Stimulated activated CD8-positive, alpha-beta memory T cell treated with anti-CD3 and anti-CD28 coated beads, Interleukin-2, amount 100 ng/mL, for 1 hour (primary cell): ENCODE measurements at places on chromosomes 4 and X.

DNA sequence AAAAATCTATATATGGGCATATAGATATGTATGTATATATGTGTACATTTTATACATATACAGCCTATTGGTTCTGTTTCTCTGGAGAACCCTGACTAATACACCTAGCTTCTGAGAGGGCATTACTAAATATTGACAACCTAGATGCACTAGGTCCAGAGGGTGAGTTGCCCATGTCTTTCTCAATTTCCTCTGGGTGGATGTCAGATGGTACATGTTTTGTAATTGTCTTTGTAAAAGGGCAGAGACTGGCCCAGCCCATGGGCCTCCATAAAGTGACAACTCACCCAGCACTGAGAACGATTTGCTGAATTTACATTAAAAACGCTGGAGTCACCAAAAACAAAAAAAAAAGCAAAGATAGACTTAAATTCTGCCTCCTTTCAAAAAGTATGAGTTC lies 198.5 kb upstream of the FAM241A start:
- DNase-seq, result no peak

- no peak for DNase-seq
Observed at GRCh38 chr4:118888666-118889311, at the start of gene SYNPO2. SYNPO2 (plus strand) TSS chr4:118888854; CDS start chr4:118889037, 183 bp downstream.

GRCh38 chr4:186485561-186486062 lies 69.8 kb downstream of the MTNR1A start:
- DNase-seq, result no peak

GRCh38 chr4:136900696-136901095 lies 631.6 kb downstream of the PCDH18 start:
- DNase-seq, result no peak

DNA sequence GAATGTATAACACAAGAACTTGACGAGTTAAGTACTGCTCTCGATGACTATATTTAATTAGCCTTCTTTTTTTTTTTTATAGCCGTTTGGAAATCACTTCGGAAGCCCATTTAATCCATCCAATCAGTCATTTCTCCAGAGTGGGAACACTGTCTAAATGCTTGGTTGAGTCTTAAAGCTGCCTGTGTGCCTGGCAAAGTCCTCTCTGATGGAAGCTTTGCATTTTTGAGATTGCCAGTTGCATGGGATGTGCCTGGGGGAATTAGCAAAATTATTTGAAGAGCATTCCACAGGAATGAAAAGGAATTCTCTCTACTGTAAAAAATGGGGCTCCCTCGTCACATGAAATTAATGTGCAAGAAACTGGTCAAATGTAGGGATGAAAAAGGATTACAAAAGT lies 398.8 kb upstream of the RPS6KA3 start:
- DNase-seq, result no peak

DNA sequence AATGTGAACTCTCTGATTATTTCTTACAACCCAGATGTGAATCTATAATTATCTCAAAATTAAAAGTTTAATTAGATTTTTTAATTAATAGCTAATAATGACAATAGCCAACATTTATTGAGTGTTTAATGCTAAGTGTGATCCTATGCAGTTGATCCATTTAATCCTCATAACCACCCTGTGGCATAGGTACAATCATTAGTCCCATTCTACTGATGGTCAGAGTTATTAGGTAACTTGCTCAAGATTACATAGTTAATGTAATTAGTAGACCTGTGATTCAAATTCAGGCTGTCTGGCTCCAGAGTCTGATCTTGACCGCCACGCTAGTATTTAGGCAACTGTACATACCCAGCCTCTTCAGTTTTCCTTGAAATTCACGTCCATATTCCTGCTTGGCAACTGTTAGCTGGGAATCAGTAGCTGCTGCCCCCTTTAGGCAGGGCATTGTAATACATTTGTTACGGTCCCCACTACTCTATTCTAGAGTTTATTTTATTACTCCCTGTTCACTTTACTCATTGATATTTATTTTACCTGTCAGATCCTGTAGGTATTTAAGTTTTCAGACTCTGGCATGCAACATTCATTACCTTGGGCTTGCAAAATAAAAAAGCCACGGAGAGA lies 20.6 kb upstream of the TEC start:
- no peak for DNase-seq

DNA sequence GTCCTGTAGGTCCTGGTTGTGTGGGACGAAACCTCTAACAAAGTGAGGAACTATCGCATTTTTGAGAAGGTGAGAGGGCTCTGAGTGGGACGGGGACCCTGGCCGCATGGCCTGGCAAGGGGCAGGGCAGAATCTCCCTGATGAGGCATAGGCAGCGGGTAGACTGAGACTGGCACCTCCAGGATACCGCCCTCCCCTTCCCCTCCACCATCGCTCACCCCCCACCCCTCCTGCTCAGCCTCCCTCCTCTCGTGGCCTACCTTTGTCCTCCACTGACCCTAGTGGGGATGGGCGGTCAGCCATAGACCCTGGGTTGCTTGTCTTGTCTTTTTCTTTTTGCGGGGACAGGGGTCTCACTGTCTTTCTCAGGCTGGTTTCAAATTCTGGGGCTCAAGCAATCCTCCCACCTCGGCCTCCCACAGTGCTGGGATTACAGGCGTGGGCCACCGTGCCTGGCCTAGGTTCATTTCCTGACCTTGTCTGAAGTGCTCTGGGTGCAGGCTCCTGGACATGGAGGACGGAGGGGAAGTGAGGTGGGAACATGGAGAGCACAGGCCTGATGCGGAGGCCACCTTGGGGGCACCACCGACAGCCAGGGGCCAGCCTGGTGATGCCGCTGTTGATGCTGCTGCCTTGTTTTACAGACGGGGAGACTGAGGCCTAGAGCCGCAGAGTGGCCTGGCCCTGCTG lies 10.5 kb upstream of the ADD1 start:
- DNase-seq, result no peak

DNA sequence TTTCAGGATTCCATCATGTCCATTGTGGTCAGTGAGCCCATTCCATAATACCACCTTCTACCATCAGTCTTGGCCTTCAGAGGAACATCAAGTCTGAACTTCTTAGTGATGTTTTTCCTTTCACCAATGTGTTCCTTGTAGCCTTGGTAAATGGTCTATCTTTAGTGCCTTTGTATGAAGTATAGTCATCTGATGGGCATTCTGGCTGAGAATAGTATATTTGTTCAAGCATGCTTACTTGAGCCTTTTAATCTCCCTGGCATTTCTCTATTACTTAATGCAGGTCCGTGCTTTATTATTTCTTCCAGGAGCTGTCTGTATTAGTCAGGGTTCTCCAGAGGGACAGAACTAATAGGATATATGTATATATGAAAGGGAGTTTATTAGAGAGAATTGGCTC lies 99.7 kb downstream of the TLL1 start:
- DNase-seq, result no peak

DNA sequence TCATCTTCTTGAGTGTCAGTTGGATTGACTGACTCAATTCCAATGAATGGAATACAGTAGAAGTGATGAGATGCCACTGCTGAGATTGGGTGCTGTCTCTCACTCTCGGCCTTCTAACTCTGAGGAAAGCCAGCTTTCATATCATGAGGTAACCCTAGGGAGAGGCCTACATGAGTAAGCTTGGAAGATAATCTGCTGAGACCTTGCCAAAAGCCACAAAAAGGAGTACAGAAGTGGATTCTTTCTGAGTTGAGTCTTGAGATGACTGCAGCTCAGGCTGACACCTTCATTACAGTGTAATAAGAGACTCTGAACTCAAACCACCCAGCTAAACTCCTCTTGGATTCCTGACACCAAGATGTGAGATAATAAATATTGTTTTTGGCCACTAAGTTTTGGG lies 537.4 kb upstream of the MAGEB18 start:
- DNase-seq, result no peak

- no peak for DNase-seq
Observed at GRCh38 chrX:21657318-21658151, 595 bp downstream of the KLHL34 start.

GRCh38 chr4:176810481-176811249 lies 17.9 kb upstream of the VEGFC start:
- no peak for DNase-seq

DNA sequence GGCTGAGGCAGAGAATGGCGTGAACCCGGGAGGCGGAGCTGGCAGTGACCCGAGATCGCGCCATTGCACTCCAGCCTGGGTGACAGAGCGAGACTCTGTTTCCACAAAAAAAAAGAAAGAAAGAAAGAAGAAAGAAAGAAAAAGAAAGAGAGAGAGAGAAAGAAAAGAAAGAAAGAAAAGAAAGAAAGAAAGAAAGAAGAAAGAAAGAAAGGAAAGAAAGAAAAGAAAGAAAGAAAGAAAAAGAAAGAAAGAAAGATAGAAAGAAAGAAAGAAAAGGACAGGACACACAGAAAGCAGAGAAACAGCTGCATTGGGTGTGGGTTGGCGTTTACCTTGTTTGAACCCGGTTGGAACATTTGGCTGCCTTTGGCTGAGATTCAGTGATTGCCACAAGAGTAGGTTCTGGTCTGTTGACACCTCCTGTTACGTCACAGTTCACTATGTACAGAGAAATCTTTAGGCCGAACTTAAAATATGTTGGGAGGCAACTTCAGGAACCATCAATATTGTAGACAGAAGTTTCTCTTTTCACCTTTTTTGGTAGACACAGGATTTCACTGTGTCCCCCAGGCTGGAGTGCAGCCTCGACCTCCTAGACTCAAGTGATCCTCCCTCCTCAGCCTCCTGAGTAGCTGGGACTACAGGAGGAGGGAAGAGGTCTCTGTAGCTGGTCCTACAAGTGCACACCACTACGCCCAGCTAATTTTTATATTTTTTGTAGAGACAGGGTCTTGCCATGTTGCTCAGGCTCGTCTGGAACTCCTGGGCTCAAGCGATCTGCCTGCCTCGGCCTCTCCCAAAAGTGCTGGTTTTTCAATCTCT lies 16.3 kb upstream of the PLCXD1 start:
- DNase-seq, result no peak

- no peak for DNase-seq
Observed at GRCh38 chrX:39689376-39690104, 408.2 kb downstream of the BCOR start.

GRCh38 chr4:116638592-116638991 lies 446.8 kb downstream of the TRAM1L1 start:
- no peak for DNase-seq

DNA sequence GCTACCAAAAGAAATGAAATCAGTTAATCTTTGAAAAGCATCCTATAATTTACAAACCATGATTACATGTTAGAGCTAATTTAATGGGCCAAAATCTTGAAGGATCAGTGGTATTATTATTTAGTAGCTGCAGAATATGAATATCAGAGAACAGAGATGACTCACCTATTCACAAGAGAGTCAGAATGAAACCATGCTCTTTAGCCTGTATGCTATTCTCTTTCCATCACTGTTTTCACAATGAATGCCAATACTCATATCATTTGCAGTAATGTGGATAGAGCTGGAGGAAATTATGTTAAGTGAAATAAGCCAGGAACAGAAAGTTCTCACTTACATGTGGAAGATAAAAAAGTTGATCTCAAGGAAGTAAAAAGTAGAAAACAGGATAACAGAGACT lies 414.1 kb downstream of the CENPC start:
- no peak for DNase-seq

DNA sequence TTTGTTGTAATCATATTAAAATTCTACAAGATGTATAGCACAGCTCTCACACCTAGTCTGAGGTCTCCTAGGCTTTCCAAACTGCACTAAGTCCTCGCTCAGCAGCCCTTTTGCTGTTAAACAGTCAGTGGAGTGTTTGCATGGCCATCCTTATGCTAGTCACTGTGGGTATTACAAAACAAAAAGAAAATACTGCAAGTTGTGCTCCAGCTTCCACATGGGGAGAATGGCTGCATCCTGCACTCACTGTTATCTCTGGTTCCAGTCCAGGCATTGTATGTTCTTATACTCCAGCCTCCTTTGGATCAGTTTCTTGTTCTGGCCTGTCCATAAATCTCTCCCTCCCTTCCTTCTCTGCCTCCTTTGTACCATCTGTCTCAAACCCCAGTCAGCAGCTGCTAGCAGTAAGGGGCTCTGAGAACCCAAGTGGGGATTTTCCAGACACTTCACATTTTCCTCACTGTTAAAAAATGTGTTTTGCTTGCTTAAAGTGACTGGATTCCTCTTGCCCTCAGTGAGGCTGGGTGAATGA lies 38.5 kb upstream of the BMP15 start:
- no peak for DNase-seq

- DNase-seq, result no peak
Observed at GRCh38 chr4:137909529-137910309, 332.4 kb downstream of the SLC7A11 start.

DNA sequence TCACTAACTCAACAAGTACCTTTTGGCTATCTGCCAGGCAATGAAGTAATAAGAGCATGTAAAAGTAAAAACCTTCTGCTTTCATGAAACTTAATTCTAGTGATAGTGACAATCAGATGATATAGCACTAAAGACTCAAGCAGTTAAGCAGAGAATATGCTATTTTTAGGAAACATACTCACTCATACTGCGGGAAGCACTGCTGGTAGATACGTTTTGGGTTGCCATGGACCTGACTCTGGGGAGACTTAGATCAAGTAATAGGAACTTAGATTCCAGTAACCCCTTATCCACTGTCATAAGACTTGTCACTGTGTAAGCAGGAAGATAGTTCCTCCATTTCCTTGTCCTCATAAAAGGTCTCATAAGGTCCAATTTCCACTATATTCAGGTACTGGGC lies 386.3 kb downstream of the DMD start:
- no peak for DNase-seq

DNA sequence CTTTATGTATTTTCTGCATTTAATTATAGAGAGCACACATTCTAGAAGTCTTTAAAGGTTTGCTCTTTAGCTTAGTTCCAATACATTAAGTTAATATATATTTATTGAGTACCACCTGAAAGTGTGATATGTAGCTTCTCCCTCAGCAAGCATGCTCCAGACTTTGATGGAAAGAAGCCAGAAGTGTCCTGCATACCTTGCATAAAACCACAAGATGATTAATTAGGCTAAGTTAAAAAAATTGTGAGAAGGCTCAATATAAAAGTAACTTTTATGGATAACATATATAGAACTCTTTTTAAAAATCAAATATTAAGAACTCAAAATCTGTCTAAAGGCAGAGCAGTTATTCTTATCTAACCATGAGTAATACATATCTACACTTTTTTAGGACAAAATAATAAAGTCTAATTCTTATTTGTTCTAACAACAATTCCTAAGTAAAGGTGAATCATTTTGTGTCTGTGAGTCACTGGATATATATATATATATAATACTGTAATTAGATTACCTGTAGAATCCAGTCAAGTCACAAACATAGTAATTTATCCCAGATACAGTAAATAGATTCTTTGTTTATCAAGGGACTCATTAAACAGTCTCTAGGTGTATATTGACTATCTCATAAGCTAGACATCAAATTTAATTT lies 51.2 kb downstream of the INTS12 start:
- no peak for DNase-seq

DNA sequence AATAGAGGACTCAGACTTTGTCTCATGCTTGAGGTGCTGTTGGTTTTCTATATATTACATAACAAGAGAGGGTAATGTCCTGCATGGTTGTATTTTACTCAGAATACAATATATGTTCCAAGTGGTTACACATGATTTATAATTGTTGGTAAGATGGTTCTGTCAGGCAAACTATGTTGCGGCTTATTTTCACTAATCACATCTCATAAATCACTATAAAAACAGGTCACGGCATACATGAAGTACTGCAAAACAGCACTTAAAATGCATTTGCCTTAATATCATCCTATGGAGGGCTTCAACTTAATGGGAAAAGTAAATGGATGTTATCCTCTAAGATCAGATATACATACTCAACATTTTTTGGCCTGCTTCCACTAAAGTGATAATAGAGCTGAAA lies 246.0 kb upstream of the ARSJ start:
- DNase-seq, result no peak

GRCh38 chr4:89939994-89940393 lies 45.3 kb downstream of the MMRN1 start:
- no peak for DNase-seq
